Activated CD4-positive, alpha-beta T cell treated with anti-CD3 and anti-CD28 coated beads, Interleukin-10, Interleukin-2, amounts not matched to agents 100 ng/mL and 50 ng/mL, durations not matched to agents 16 hours and 8 hours (primary cell): ENCODE measurements at places on chromosomes 7 and 10.

DNA sequence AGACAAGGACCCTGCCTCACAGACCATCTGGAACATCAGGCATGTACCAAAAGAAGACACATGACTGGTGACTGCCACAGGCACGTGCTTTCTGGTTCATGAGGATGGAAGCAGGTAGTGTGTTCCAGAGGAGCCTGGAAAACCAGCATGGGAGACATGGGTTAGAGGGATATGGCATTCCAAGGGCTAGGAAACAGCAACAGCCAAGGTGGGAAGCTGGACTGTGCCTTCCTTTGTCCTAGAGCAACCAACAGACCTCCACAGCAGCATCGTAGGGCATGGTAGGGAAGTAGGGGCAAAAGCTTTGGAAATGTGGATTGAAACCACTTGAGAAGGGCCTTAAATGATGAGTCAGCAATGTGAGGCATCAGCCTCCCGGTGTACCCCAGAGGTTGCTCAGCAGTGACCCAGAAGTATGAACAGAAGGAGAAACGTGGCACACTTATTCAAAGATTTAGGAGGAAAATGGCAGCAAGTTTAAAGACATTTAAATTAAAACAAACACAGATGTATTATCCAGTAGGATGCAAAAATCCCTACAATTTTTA, 51.0 kb downstream of the PRLHR start:
- no peak for DNase-seq

GRCh38 chr10:10881117-10881813, 136.4 kb upstream of the CELF2 start:
- DNase-seq: no peak

DNA sequence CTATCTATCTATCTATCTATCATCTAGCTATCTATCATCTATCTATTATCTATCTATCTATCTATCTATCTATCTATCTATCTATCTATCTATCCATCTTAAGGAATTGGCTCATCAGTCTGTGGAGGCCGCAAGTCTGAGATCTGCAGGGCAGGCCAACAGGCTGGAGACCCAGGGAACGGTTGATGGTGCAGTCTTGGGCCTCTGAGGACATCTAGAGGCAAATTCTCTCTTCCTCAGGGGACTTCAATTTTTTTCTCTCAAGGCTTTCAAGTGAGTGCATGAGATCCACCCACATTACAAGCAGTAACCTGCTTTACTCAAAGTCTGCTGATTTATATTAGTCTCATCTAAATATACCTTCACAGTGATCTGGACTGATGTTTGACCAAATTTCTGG, 197.0 kb downstream of the GLRX3 start:
- no peak for DNase-seq

DNA sequence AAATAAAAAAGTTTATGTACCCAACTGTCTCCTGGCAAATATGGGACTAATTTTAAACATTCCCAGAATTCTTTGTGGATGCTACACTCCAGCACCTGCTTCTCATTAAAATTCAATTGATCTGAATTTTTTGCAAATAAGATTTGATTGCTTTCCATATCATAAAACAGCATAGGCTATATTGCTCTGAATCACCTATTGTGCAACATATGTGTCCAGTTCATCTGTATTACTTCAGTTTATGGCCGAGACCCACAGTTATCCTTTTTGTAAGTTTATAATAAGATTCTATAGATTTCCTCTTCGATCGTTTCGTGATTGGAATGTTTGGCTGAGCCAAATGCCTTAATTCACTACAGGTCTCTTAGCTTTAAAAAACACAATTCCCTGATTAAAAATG, 351.1 kb downstream of the TFEC start:
- no peak for DNase-seq

DNA sequence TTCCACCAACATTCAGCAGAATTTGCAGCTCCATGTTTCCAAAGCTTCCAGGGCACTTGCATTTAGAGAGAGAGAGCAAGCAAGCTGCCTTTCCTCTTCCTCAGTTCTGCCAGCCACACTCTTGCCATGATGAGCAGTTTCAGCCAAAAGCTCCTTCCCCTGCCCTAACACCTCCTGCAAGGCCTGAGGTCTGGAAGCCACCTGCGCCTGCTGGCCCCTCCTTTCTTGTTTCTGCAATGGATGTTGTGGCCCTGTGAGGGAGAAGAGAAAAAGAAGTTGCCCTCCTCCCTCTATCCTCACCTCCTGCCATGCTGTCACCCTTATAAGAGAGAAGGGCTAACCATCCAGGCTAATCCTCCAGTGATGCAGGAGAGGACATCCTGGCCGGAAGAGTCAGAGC, 48.7 kb downstream of the IKZF1 start:
- DNase-seq: no peak

DNA sequence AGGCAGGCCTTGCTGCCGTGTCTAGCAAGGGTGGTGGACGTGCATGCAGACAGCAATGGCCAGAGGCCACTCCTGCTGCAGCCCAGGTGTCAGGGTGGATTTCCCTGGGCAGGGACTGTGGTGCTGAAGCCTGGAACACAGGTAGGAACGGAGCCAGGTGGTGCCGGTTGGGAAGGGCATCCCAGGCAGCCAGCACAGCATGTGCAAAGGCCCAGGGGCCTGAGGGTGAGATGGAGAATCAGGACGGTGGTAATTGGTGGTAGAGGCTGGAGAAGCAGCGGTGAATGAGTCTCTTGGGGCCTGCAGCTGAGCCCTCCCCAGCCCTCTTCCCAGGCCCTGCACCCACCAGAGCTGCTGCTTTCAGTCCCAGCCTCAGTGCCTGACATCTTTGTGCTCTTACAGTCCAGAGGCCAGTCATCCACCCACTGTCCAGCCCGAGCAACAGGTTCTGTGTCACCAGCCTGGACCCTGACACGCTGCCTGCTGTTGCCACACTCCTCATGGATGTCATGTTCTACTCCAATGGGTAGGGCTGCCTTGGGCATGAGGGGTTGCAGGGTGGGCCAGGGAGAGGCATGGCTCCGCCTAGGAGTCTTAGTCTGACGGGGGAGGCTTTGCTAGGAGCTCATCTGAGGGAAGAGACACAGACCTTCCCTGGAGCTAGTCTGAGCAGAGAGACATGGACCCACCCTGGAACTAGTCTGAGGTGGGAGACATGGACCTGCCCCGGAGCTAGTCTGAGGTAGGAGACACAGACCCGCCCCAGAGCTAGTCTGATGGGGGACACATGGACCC, 54.3 kb downstream of the CASTOR2 start:
- no peak for DNase-seq

GRCh38 chr7:158648787-158649186, 55.8 kb downstream of the NCAPG2 start:
- DNase-seq: no peak

DNA sequence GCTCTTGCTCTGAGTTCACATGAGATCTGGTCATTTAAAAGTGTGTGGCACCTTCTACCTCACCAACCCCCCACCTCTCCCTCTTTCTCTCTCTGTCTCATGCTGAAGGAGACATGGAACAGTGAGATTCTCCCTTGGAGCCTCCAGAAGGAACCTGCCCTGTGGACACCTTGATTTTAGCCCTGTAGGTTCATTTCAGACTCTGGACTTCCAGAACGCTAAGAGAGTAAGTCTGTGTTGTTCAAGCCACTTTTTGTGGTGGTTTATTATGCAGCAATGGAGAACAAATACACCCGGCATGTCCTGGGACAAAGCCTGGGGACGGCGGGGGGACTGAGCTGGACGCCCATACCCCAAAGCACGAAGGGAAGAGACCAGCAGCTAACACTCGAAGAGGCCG, 20.7 kb upstream of the GIMAP8 start:
- no peak for DNase-seq

GRCh38 chr10:100710151-100710871, 35.1 kb upstream of the PAX2 start:
- no peak for DNase-seq

- DNase-seq: no peak
These were observed 751.0 kb downstream of the GRID1 start for GRCh38 chr10:85615556-85615955.
